Left ventricle myocardium inferior (tissue), 1 donor: ENCODE measurements at places on chromosomes 1 and 21.

- no peak for DNase-seq
Measured at GRCh38 chr1:67834246-67834877, 1.1 kb upstream of the GNG12 start.

GRCh38 chr1:205287767-205288559, 33.6 kb downstream of the NUAK2 start:
- no peak for DNase-seq

GRCh38 chr1:101603726-101604125, 366.9 kb downstream of the S1PR1 start:
- no peak for DNase-seq

- DNase-seq = no peak
Measured at GRCh38 chr1:93990010-93990409, 80.8 kb upstream of the GCLM start.

GRCh38 chr1:230306169-230306568, 120.0 kb downstream of the PGBD5 start:
- no peak for DNase-seq

- peak; percentile 21 for DNase-seq
Measured at GRCh38 chr1:202860744-202861419, 28.1 kb downstream of the RABIF start.
